ENCODE measurements at places on chromosomes 5 and 9.

DNA sequence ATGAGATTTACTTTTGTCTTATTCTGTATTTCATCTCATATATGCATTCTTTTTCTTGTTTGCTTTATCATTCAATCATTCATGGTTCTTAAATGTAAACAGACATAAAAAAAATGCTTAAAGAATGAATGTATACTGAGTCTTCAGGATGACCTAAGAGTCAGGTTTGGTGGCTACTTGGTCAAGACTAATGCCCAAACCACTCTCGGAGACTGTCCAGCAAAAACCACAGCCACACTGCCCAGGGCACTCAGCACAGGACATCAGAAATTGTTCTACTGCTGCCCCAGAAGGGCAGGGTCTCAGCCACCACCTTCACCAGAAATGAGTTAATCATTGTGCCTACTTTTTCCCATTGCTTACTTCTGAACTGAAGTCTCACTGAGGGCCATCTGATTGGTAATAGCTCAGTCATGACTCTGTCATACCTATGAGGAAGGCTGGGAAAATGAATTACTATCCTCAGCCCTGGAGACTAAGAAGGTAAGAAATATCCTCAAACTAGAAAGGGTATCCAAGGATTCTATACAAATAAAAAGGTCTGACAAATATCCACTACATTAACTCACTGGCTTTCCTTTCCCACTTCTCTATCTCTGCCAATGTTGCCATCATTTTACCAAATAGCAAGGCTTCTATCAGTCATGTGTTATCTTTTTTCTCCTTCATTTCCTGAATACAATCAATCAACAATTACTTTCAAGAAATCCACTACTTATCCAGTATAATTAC is 236.1 kb downstream of the CETN3 start:
- no peak for DNase-seq

DNA sequence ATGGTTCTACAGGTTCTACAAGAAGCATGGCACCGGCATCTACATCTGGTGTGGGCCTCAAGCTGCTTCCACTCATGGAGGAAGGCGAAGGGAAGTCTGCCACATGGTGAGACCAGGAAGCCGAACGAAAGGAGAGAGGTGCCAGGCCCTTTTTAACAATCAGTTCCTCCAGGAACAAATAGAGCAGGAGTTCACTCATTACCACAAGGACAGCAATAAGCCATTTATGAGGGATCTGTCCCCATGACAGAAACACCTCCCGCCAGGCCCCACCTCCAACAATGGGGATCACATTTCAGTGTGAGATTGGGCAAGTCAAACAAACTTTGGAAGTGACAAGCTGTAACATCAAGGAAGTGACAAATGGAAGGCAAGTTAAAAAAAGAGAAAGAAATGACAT is 95.5 kb upstream of the PTPN3 start:
- no peak for DNase-seq

GRCh38 chr9:32899181-32899580 is 102.2 kb downstream of the APTX start:
- no peak for DNase-seq

- no peak for DNase-seq
Observed at GRCh38 chr5:159936686-159937329, 20.5 kb downstream of the ADRA1B start.

- DNase-seq = no peak
Observed at GRCh38 chr5:64939772-64940510, 171.2 kb downstream of the CWC27 start.

GRCh38 chr5:57937025-57937424 is 454.4 kb upstream of the ACTBL2 start:
- no peak for DNase-seq

- no peak for DNase-seq
Observed at GRCh38 chr9:111038331-111039230, at the start of gene LPAR1. LPAR1 (minus strand) TSS chr9:111038470; CDS start chr9:110972117, 66,353 bp downstream.

DNA sequence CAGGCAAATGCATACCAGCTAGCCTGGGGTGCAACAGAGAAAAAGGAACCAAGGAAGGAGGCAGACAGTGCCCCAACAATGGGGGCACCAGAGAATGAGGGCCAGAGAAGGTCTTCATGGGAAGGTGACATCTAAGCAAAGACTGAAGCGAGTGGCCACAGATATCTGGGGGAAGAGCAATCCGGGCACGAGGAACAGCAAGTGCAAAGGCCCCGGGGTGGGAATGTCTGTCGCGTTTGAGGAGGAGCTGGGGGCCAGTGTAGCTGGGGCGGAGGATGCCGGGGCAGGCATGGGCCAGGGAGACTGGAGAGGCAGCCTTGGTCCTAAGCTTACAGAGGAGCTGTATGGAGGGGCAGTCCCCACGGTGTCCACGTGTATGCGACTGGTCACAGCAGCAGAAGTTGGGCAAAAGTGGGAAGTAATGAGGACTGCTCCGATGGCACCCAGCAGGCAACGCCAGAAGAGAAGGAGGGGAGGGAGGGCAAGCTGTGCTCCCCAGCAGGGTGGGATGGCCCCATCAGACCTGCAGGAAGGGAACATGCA is 19.1 kb downstream of the EEIG1 start:
- no peak for DNase-seq

DNA sequence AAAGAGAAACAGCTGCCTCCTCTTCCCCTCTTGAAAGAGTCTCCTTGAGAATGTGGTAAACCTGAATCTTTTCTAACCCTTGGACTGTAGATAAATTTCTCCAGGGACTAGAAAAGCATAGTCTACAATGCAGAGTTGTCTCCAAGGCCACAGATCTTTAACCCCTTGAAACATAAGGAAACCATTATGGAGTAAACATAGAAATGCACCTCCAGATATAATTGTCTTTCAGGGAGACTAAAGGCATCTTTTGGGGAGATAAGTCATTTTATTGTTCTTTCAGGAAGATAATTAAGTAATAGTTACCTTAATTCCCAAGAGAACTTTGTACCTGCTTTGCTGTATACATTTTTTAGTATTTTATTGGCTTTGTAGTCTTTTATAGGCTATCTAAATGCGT is 373.6 kb upstream of the GRIA1 start:
- DNase-seq = no peak

DNA sequence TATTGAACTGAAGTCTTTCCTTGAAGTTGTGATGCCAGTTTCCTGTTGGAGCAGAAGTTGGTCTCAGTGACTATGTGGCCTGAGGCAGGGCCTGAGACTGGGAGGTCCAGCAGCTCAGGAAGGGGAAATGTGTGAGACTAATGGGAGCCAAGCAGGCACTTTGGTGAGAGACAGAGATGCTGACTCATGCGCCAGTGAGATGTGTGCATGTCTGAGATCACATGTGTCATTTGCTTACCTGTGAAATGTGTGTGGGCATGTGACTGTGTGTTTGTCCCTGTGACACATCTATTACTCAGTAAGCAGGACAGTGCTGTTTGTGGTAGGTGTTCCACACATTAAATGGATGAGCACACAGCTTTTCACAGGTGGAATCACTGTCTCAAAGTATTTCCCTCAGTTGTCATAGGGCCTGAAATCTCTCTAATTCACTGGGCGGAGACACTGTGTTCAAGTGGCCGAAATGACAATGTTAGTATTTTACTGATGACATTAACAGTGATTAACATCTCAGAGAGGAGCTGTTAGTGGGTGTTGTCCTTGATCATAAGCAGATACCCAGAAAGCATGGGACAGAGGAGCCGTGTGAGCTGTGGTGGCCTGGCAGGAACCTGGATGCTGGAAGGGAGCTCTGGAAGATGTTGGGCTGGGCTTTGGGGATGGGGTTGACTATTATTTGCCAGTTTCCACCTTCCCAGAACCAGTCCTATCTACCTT is 7.4 kb downstream of the NPR2 start:
- no peak for DNase-seq

DNA sequence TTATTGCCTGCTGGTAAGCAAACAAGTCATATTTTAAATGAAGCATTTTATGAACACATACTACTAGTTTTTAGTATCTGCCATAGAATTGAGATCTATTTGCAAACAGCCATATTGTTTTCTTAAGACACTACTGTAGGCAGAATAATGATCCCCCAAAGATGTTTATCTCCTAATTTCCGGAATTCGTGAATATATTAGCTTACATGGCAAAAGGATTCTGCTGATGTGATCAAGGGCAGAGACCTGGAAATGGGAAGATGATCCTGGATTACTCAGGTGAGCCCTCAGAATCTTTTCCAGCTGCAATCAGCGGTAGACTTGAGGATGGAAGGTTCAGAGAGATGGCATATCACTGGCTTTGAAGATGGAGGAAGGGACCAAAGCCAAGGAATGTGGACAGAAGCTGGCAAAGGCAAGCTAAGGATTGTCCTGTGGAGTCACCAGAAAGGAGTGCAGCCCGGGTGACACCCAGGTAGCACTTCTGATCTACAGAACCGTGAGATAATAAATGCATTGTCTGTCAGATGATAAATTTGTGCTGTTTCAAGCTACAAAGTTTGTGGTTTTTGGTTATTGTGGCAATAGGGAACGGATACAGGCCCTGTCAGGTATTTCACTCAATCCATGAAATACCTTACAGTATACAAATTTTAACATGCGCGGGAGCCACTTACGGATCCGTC is 1.0 kb upstream of the ERCC6L2 start:
- peak; percentile 15 for DNase-seq

Data from NCI-H2081 (cell line).